ENCODE measurements at places on chromosomes 6 and 20.
A peak's percentile ranks its signal among the peaks of the same experiment; 100 is the strongest.

- DNase-seq = no peak
Measured at GRCh38 chr6:155132617-155133016, 131.2 kb upstream of the CLDN20 start.

DNA sequence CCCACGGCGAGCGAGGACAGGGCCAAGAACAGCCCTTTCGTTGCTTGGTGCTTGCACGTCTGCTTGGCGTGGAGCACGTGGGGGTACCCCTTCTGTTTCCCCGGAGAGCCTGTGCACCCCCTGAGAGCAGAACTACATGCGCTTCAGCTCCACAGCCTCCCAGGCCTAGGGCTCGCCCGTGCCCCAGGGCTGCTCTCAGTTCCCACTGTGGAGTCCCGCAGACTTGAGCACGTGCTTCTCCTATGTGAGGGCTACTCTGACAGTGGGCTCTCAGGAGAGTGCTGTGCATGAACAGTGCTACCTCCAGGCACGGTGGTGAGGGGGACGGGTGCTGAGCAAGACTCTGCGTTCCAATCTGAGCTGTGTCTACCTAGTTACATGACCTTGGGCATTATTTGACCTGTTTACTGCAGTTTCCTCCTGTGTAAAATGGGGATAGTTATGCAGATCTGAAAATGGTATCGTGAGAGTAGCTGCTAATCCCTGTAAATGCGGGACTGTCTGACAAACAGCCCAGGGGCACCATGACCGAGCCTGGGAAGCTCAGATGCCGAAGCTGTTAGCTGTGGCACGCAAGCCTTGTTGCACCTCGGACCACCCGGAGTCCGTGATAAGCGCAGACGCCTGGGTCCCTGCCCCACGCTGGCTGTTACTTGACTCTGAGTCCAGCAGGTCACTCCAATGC is 82.4 kb downstream of the IRF4 start:
- no peak for DNase-seq

DNA sequence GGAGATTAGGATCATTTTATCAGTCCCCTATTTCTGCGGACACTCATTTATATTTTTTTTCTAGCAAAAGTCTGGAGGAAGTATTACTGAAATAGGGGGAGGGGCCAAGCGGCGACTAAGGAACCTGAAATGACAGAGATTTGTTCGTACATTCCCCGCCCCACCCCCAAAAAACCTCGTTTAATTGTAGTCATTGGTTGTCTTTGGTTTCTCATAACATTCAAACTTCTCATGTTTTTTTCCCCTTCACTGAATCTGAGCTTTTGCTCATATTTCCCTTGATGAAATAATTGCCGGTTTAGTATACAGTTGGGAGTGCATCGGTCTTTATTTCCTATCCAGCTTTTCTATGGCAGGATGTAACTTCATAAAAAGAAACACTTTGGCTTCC is 768 bp upstream of the FYN start:
- no peak for DNase-seq

DNA sequence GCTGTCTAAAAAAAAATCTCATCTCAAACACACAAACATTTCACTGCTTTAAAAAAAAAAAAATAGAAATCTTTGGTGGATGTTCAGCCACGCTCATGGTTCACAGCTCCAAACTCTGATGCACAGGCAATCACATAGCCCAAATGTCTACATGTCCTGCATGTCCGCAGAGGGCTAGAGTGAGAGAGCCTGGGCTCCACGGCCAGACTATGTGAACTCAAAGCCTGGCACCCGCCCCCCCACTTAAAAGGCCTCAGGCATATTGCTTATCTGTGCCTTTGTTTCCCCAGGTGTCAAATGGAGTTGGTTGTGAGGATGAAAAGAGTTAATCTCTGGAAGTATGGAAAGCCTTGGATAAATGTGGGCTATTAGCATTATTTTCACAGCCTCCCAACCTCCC is 10.5 kb upstream of the PTGIS start:
- DNase-seq = no peak

DNA sequence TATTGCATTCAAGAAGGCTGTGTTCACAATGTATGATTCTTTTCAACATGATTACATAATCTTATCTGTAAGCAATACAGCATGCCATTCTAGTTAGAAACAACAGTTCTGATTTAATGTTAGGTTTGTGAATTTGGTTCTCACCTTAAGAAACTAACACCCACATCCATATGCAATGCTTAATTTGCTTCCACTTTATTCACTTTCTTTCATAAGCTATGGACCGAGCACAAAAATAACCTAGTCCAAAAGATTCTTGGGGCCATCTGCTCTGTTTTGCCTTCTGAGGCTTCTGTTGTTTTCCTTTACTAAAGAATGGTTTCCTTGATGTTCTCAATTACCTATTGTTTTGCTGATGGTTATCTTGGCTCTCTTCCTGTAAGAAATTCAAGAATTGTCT is 258.2 kb downstream of the EYS start:
- no peak for DNase-seq

- peak; percentile 41 for DNase-seq
Measured at GRCh38 chr20:39795401-39796272, 833.5 kb downstream of the DHX35 start.

GRCh38 chr6:149332602-149333265 is 15.2 kb downstream of the TAB2 start:
- peak; percentile 29 for DNase-seq

- peak; percentile 39 for DNase-seq
Measured at GRCh38 chr6:1287103-1287591, 24.8 kb upstream of the FOXQ1 start.

- no peak for DNase-seq
Measured at GRCh38 chr6:138234363-138234762, 16.1 kb upstream of the PBOV1 start.

DNA sequence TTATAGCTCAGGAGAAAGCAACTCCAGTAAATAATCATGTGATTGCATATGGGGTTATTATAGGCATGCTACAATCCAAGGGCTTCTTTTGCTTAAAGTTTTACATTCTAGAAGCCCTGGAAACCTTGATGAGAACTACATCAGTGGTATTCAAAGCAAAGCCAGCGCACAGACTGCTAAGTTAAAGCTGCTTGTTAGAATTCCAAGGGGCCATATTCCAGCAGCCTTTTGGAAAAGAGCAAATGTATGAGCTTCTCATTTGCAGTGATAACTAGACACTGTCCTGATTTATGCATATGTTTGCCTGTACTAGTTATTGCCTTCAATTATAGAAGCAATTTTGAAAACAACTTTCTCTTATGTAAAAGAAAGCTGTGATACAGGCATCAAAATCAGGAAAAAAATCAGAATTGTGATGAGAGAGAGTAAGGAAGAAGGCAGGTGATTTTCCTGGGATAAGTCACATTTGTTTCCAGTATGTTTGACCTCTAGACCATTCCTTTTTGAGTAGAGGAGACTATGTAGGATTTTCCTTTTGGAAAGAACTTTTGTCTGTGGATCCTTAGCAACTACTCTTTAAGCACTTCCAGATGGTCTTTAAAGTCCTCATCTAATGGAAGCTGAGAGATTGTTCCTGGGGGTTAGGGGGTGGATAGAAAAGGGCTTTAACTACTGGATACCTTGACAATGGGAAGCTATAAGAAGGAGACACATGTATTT is 159.2 kb downstream of the PLCB4 start:
- DNase-seq = no peak

DNA sequence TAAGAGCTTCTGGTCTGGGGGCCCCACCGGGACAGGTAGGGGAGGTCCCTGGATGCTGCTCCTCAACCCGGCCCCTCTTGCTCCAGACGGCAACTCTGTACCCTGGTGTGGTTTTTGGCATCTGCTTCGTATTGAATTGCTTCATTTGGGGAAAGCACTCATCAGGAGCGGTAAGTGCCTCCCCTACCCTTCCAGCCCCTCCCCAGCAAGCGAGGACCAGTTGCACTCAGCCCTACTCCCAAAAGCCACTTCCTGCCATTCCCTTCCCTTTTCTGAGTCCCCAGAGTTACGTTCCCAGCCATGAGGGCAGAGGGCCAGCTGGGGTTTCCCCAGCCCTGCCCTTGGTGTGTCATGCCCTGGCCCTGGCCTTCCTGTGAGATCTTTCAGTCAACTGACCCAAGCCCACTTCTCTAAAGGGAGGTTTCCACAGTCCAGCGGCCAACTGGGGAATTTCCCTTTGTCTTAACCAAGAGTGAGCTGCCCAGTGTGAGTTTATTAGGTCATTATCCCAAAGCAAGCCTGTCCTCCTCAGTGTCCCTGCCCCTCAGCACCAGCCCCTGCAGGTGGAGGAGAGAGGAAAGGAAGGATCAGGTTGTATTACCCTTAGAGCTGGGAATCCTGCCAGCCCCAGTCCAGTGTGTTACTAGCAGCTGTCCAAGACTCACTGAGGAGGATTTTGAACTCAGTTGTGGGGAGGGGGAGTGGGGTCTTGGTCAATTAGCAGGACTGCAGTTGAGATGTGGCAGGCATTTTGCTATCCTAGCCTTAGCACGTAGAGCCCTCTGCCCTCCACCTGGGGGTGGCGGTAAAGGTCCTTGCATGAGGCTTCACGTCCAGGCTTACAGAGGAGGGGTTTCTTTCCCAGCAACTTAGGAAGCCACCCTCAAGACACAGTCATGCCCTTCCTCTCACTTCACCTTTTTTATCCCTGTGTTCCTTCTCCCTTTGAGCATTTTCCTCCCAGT is 45.8 kb downstream of the TM9SF4 start:
- peak; percentile 89 for DNase-seq

GRCh38 chr6:129707882-129708495 is 2.0 kb downstream of the ARHGAP18 start:
- no peak for DNase-seq

DNA sequence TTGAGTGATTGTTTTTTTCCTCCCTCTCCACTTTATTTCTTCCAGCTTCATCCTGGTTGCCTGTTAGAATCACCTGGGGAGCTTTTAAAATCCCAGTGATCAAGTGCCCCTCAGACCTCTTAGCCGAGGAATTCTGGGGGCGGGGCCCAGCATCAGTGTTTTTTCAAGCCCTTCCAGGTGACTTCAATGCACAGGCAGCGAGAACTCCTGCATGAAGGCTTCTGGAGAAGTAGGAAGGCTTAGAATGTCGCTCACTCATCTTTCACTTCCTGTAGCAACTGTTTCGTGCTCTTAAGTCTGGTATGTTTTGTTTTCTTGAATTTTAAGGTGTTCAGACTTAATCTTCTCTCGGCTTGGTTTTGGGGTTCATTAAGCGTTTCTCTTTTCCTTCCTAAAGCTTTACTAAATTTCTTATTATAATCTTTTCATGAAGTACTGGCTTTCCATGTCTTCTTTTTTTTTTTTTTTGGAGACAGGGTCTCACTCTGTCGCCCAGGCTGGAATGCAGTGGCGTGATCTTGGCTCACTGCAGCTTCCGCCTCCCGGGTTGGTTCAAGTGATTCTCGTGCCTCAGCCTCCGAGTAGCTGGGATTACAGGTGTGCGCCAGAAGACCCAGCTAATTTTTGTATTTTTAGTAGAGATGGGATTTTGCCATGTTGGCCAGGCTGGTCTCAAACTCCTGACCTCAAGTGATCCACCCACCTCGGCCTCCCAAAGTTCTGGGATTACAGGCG is 30.9 kb upstream of the TULP1 start:
- no peak for DNase-seq

DNA sequence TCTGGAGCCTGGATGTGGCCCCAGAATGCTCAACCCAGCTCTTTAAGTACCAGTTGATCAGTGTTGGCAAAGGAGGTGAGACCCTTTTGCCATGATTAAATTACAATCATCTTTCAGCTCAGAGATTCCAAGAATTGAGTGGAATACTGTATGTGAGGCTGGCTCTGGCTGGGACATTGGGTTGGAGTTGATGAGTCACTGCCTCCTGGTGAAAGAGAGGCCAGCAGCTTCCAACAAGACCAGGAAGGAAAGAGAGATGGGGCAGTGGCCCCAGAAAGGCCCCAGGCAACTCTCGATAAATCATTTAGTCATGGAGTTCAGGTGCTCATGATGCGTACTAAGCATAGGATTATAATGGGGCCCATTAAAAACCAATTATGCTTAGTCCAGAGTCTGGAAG is 2.1 kb downstream of the TGM6 start:
- DNase-seq = no peak

- no peak for DNase-seq
Measured at GRCh38 chr20:3987296-3987695, 28.1 kb downstream of the RNF24 start.

DNA sequence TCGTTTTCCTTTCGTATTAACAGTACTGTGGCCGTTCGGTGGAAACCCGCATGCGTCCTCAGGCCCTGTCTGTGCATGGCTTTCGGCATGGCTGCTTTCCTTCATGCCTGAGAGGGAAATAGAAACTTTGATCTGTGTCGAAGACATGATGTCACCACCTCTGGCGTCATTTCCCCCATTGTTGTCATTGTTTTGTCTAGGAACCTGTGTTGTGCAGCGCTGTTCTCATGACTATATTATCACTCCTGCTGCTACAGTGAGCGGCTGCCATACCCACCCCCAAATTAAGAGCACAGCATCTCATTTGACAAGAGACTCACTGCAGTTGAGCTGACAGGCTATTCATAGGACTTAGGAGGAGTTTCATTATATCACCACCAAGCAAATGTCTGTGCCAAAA is 172.3 kb downstream of the TMEM242 start:
- DNase-seq = no peak

GRCh38 chr6:167677422-167677789 is 149.3 kb upstream of the AFDN start:
- DNase-seq = no peak

GRCh38 chr6:73051147-73051546 is 174.1 kb downstream of the KHDC1L start:
- no peak for DNase-seq

- DNase-seq = peak; percentile 40
Measured at GRCh38 chr6:156279261-156279969, 497.8 kb upstream of the ARID1B start.

DNA sequence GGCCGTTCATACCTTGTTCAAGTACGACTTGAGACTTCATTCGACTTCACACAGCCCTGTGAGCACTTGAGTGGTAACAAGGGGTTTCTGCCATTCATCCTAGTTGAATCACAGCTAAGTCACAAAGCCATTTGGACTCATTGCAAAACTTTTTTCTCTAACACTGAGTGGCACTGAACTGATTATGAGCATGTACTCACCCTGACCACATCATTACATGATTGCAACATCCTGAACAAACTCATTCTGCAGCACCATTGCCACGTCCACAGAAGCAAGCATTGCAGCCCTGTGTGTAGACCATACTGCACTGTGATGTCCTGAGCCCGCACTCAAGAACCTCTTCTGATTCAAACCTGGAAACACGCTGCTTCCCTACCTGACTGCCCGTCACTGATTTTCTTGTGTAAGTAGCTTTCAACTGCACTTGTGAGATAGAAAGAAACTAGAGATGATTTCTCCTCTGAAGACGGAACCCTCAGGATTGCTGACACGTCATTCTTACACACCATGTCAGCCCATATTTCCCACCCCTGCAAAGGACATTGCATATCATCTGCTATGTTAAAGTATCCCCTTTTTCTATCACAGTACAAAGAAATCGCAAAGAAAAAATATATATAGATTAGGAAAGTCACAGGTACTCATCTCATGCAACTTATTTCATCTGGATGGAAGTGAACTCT is 81.6 kb downstream of the C6orf118 start:
- no peak for DNase-seq
